ENCODE measurements at places on chromosomes 11 and 22.

GRCh38 chr11:112837162-112837826 is 123.9 kb upstream of the NCAM1 start:
- peak; percentile 67 for DNase-seq

DNA sequence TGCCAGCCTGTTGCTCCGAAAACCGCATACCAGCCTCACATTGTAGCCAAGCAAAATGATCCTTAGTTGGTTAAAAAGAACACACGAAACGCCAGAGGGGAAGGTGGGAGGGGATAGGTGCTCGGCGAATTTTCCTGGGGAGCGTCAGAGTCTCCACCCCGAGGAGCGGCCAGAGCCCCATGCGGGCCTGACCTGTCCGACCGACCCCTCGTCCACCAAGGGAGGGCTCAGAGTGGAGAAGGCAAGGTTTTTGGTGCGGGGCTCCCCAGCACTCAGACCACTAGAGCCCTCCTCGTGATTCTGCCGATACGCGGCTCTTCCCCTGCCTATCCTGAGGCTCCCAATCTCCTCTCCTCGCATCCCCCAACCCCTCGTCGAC is 39.6 kb downstream of the DIXDC1 start:
- DNase-seq, result no peak

- no peak for DNase-seq
Observed at GRCh38 chr11:77677138-77677537, 39.5 kb upstream of the CLNS1A start.

DNA sequence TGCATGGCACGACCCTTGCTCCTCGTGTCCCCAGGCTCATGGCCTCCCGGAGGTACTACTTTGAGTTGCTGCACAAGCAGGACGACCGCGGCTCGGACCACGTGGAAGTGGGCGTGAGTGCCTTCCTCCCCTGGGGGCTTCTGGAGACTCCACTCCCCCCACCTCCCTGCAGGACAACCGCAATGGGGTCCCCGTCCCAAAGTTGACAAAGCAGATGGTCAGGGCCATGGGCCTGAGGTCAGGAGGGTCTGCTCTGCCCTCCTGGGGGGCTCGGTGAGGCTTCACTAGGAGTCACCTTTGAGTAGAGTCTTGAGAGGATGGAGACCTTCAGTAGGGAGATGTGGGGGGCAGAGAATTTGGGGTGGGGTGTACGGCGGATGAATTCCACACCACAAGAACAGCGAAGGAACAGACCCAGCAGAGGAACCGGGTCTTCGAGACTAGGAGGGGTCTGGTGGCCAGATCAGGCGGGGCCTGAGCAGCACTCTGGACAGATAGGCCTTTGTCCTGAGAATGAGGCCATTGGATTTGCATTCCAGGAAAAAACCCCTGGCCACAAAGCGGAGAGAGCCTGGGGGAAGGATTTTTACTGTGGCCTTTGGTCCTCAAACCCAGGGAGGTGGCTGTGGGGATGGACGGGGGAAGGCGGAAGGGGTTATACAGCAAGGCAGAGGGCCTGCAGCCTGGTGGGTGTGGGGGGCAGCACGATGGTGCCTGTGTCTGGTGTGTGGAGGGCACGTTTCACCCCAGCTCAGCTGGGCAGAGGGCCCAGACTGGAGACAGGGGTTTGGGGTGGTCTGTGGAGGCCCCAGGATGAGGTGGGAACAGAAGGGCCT is 4.6 kb downstream of the B4GALNT4 start:
- peak; percentile 79 for DNase-seq

GRCh38 chr11:114340311-114341131 is 44.3 kb downstream of the NNMT start:
- DNase-seq, result peak; percentile 26

DNA sequence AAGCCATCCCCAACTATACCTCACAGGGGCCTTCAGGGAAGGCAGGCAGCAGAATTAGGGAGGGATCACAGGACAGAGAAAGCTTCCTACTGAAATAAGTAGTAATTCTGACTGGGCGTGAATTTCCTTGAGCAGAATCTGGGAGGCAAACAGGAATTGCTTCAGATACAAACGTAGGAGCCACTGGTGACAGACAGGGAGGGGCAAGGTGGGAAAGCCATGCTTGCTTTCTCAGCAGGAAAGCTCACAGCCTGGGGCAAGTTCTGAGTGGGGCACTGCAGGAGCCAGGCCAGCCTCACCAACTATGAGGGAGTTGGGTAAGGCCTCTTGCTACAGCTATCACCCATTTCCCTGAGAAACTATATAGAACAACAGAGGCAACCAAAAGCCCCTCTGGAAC is 43.6 kb downstream of the ARHGAP32 start:
- DNase-seq, result no peak

Data from putamen (tissue), 1 donor.